NCI-H2227 treated with DMSO at 0.1 percent for 48 hours (cell line): ENCODE measurements at places on chromosomes 1 and 21.

DNA sequence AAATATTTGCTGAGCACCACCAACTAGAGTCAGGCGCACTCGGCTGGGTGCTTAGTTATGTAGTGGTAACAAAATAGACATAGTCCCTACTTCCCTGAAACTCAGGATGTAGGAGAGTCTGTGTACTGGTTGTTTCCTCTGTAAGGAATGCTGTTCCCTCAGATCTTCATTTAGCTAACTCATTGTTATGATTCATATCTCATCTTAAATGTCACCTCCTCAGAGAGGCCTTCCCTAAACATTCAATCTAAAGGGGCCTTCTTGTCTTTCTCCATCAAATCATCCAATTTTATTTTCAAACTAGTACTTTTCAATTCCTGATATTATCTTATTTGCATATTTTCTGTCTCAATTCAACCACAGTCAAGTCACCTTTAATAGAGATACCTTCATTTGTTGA, 132.9 kb downstream of the PIK3R3 start:
- DNase-seq, result no peak

DNA sequence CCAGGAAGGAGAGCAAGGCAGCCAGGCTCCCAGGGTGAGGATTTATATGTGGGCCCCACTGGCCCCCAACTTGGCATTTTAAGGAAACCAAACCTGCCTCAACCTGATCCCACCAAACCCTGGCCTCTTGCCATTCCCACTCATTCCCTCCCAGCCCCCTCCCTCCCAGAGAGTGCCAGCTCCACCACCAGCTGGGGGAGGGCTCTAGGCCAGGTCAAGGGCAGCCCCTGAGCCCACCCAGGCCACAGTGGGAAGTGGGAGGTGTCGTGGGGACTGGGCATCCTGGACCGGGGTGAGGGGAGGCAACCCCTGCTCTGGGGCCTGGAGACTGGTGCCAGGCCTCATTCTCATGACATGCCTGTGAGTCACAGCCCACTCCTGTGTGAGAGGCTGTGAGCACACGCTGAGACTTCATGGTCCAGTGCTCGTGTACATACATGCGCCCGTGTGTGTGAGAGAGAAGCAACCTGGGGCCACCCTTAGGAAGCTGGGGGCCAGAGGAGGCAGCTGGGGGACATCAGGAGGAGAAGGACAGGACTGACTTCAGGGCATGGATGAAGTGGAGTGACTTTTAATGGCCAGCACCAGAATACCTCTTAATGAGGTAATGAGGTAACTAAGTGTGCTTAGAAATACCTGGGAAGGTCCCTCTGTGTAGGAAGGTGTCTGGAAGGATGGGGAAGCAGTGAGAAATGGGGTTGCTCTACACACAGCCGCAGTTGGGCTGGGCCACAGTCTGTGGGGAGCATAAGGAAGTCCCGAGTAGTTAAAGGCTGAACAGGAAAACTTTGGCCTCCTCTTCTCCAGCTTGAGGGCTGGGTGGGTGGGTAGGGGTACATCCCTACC, at the start of gene S100A2:
Gene S100A2 (minus strand): TSS at position 316 of the 846 bp plus-strand sequence. CDS start 1,967 bp downstream, outside the sequence.
- no peak for DNase-seq

- no peak for DNase-seq
These were observed 16.2 kb downstream of the PI4KB start for GRCh38 chr1:151311011-151311410.

DNA sequence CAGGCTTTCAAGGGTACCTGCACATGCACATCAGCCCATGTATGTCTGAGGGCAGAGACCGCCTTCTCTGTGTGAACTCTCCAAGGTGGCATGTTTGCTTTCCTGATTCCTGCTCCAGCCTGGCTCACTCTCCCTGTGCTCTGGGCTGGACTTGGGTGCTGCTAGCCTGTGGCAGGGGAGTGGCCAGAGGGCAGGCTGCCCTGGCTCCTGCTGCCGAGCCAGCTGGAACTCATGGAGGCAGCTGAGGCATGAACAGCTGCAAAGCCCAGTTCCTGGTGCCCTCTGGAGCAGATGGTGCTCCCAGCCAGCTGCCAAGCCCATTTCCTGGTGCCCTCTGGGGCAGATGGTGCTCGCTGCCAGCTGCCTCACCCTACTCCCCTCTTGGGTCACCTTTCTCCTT, 7.6 kb downstream of the UBL4B start:
- no peak for DNase-seq

DNA sequence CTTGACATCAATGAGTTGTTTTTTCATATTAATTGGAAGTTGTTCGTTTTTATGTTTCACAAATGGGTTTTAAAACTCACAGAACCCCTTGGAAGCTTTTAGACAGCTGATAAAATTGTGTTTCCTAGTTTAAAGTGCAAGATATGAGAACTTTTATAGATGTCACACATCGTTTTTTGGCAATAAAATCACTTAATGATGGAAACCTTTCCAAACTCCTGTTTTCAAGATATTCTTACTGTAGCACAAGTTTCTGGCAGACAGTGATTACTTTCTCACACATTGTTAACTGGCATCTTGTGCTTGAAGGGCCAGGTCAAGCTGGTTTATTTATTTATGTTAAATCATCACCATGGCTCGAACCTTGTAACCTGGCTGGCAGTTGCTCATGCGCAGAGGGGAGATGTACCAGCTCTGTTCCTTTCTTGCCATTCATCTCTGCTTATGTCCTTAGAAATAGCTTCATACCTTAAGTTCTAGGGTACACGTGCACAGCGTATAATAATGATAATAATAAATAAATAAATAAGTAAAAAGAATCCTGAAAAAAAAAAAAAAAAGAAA, 10.2 kb upstream of the RCAN1 start:
- no peak for DNase-seq

DNA sequence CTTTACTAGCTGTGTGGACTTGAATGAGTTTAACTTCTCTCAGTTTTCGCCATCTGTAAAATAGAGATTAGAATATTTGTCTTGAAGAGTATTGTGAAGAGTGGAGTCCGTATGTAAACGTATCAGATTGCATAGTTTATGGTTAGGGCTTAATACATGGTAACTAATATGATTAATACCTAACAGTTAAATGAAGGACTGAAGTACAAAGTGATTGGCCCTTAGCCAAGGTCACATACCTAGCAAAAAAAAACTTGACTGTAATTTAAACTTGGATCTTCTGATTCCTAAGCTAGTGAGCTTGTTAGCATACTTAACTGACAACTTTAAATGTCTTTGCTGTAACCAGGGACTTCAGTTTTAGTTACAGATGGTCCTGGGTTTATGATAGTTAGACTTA, 1.9 kb downstream of the GIPC2 start:
- no peak for DNase-seq

DNA sequence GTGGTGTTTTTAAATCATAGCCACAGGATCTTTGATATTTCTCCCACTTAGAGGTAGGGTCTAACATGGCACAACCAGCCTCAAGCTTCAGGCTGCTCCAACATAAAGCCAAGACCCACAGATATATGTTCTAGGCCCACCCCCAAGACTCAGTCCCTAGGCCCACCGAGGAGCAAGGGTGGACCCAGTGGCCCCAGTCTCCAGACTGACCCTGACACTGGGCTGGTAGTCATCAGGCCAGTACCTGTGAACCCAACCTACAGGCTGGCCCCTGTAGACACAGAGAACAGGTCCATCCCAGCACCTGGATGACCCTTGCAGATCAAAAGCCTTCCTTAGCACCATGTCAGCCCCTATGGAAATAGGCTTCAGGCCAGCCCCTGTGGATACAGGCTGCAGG, 60.5 kb downstream of the NEGR1 start:
- no peak for DNase-seq

DNA sequence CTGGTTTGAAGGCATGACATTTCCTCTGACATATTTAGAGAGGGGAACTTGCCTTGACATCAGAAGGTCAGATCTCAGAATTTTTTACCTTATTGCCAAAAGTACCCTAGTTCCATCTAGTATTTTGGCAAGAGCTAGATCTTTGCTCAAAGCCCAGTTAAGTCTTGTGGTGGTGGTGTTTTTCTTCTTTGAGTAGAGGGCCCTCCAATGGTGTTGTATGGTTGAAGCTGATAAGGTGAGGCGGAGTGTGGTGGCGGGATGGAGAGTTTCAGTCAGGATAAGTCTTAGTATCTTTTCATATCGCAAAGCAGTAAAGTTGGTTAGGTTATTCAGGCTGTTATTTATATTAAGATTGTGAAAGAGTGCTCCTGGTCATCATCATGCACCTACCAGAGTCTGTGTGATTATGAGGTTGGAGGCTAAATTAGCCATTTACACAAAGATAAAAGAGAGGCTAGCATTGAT, 20.1 kb upstream of the MACF1 start:
- DNase-seq, result no peak

- DNase-seq, result no peak
These were observed 8.1 kb downstream of the KAZN start for GRCh38 chr1:14606632-14607031.

- DNase-seq, result no peak
These were observed 5.4 kb upstream of the DISP3 start for GRCh38 chr1:11473491-11474034.

- DNase-seq, result no peak
These were observed 194.2 kb upstream of the LRRC7 start for GRCh38 chr1:69373520-69373919.

GRCh38 chr1:221606256-221606655, 135.6 kb downstream of the DUSP10 start:
- no peak for DNase-seq

DNA sequence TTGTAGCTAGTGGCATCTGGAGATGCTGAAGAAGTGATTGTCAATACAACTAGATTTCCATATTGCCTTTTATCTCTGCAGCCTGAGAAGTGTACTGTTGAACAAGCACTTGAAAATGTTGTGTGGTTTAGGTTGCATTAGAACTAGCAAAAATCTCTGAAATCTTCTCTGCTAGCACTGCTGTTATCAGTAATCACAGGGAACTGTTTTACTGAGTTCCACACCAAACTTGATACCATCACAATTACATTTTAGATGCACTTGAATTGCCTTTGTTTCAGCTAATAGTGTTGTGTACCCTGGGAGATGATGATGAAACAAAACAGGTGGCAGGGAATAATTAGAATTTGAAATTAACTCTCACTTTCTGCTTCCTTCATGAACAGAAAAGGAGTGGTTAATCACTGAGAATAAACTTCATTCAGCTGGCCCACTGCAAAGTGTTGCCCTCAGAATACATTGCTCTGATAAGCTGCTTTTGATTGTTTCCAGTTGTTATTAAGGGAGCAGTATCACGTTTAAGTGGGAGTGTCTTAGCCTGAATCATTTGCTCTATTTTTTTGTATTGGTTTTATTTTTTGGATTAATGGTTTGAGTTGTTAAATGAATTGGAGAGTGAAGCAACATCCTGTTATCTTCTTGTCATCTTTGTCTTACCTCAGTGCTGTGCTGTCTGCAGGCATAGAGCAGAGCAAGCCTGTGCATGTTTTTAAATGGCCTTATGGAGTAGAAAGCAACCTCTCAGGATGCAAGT, 13.0 kb downstream of the FAM20B start:
- no peak for DNase-seq

DNA sequence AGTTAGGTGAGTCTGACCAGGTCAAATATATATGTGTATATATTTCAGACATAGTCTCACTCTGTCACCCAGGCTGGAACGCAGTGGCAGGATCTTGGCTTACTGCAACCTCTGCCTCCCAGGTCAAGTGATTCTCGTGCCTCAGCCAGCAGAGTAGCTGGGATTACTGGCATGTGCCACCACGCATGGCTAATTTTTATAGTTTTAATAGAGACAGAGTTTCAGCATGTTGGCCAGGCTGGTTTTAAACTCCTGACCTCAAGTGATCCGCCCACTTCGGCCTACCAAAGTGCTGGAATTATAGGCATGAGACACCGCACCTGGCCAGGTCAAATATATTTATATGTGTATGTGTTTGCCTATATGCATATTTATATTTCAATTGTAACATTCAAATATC, 581.5 kb upstream of the B3GALT2 start:
- no peak for DNase-seq

DNA sequence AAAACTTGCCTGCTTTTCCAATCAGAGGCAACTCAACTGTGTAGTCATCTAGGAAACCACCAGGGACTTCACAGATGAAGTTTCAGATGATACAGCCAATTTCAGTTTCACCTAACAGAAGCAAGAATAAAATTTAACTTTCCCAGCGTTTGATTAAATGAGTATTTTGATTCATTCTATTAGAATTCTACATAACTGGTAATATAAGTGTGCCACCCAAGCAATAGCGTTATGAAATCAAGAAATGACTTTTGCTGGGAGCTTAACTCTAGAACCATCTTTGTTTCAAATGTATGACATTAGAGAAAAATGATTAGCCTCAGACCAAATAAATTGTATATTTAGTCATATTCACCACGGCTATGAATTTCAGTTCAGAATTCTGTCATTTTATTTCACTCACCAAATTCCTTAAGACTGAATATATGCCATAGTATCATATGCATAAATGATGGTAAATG, 239.3 kb downstream of the NRIP1 start:
- DNase-seq, result no peak

GRCh38 chr1:246165826-246166709, 341.0 kb downstream of the SMYD3 start:
- DNase-seq, result no peak

DNA sequence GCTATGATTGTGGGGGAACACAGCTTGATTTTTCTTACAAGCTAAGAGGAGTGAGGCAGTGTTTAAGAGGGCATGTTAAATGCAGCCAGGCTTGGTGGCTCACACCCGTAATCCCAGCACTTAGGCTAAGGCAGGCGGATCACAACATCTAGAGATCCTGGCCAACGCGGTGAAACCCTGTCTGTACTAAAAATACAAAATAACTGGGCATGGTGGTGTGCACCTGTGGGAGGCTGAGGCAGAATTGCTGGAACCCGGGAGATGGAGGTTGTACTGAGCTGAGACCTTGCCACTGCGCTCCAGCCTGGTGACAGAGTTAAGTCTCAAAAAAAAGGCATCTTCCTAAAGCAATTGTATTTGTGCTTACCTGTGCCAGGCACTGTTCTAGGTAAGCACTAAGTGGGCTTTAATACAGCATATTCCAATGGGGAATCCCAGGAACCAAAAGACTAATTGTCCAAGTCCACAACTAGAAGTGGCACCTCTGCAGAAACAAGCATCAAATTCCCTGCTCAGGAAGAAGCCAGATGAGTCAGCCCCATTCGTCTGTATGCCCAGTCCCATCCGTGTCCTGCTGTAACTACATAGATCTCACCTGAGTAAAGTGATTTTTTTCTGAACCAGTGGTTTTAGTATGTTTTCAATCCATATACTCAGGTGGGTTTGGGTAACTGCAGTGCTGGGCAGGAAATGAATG, 4.6 kb downstream of the RCC1 start:
- DNase-seq, result no peak

- no peak for DNase-seq
These were observed 35.2 kb upstream of the KIRREL1 start for GRCh38 chr1:157958263-157958662.

GRCh38 chr1:114700036-114700600, 4.8 kb upstream of the AMPD1 start:
- no peak for DNase-seq

DNA sequence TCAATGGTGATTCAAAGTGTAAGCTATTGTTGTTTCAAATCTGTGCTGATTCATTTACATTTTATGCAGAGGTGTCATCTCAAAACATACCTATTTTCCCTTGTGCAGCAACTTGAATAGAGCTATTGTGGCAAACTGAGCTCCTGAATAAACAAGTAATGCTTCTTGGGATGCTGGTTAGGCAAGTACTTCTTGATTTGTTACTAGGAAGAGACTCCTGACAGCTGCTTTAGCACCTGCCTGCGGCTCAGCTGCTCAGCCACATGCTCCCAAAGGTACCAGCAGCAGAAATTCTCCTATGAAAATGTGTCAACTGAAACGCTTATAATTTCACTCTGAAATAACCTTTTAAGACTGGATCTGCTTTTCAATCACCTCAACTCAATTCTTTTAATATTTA, 352.3 kb downstream of the RYR2 start:
- no peak for DNase-seq
